Activated CD8-positive, alpha-beta T cell treated with anti-CD3 and anti-CD28 coated beads, Interleukin-2, amount 10 ng/mL, durations not matched to agents 7 days and 5 days (primary cell): ENCODE measurements at places on chromosomes 6 and 20.

GRCh38 chr6:118677193-118677592 lies 25.8 kb upstream of the CEP85L start:
- no peak for DNase-seq

DNA sequence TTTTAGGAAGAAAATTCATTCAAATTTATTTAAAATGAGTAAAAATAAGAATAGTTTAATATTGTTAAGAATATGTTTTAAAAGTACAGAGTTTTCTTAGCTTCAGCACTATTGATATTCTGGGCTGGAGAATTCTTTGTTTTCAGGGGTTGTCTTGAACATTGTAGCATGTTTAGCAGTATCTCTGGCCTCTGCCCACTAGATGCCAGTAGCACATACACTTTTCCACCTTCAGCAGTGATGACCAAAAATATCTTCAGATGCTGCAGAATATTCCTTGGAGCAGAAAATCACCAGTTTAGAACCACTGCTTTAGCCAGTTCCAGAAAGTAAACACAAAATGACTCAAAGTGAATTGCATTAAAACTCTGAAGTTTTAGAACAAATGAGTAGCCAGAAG lies 19.4 kb upstream of the SDHAF4 start:
- DNase-seq: peak; percentile 41

DNA sequence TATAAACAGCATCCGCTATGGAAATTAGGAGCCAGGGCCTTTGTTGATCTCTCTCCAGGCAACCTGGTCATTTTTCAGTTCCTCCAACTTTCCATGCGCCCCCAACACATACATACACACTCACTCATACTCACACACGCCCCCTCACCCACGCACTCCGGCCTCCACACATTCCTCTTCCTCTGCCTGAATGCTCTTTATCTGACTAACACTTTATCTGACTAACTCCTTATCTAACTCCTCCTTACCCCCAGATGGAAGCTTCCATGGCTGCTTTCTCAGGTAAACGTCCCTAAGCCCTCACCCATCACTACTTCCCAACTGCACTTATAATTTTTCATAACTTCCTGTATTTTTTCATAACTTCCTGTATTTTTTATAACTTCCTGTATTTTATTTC lies 17.4 kb downstream of the CASS4 start:
- DNase-seq: no peak

GRCh38 chr6:4964675-4965561 lies 38.9 kb downstream of the RPP40 start:
- no peak for DNase-seq

DNA sequence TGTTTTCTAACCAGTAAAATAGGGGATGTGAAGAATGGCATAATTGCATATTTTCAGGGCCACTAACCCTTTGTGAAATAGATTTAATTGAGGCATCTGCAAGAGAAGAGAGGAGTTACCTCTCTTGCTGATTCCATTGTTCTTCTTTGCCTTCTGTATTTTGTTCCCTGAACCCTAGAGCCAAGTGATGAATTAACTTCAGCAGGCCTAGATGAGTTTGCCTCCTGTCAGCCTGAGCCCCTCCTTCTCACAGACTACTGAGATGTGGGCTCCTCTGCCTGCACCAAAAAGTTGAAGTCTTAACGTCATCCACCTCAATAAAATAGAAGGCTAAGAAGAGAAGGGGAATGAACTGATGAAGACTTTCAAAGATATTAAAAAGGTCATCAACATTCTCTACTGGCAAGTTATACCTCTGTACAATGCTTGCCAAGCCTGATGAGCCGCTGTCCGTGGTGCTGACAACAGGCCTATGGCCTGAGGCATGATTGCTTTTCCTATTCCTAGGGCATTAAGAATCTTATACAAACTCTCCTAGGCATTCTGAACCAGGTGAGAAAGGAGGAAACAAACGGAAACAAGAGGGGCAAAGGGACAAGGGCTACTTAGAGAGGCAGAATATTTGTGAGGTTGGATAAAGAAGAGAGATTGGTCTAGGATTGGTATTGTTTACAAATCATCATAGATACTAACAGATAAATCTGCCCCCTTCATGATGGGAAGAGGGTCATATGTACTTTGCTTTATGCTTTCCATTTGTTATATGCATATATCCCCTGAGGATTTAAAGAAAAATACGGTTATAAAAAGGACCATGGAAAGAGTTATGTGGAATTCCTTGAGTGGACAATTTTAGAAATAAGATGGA lies 46.8 kb downstream of the CD24 start:
- peak; percentile 57 for DNase-seq

DNA sequence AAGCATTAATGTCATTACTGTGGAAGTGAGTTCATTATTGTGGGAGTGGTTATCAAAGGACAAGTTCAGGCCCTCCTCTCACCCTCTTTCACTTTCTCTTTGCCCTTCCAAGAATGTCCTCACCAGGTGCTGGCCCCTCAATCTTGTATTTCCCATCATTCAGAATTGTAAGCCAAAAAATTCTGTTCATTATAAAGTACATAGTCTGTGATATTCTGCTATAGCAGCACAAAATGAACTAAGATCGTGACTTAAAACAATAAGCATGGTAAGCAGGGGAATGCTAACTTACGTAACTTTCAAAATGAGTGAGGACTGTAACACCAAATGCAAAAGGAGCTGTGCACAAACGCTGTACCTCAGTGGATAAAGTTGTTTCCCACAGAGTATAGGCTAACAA lies 515.7 kb upstream of the BTBD3 start:
- DNase-seq: no peak

GRCh38 chr6:161336479-161336878 lies 62.6 kb upstream of the AGPAT4 start:
- DNase-seq: no peak

- DNase-seq: no peak
Observed at GRCh38 chr6:29524444-29525310, 34.9 kb downstream of the UBD start.

GRCh38 chr20:58550275-58551059 lies 35.3 kb upstream of the APCDD1L start:
- DNase-seq: no peak

GRCh38 chr6:138253731-138254130 lies 35.4 kb upstream of the PBOV1 start:
- DNase-seq: no peak

DNA sequence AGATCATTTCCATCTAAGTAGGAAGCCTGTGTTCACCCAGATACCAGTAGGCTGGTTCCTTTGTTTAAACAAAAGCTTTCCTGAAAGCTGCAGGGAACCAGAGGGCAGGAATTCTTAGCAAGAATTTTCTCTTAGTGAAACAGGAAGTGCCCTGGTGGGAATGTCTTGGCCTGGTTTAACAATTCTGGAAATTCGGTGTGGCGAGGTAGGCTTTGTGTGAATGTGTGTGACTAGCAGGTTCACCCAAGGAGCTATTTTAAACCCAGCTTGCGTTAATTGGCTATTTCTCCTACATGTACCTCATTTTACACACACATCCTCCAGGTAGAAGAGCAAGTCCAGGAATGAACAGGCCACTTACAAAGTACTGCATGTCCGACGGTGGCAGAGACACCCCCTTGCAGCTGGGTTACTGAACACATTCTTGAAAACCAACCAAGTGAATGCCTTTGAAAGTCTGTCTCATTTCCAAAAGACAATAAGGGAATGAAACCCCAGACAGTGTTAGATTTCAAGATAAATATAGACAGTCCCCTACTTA lies 64.6 kb downstream of the GFOD1 start:
- no peak for DNase-seq

- DNase-seq: no peak
Observed at GRCh38 chr20:60271597-60271996, 313.4 kb downstream of the CDH26 start.

- DNase-seq: no peak
Observed at GRCh38 chr20:8413691-8414090, 281.6 kb downstream of the PLCB1 start.

DNA sequence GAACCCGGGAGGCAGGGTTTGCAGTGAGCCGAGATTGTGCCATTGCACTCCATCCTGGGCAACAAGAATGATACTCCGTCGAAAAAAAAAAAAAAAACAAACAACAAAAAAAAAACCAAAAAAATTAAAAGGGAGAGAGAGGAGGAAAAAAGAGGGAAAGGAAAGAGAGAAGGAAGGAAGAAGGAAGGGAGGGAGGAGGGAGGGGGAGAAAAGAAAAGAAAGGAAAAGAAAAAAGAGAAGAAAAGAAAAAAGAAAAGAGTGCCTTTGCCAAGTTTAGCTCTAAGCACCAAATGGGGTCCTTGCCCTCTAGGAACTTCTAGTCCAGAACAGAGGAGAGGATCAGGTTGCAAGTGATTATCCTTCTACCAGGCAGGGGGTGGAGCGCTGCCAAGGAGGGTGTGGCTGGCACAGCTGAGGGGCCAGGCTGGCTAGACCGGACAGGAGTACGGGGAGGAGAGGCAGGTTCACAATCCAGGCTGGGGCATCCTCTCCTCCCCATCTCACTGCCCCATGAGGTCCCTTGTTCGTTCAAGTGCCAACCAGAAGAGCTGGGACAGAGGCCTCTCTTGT lies 19.1 kb downstream of the GNAS start:
- no peak for DNase-seq

DNA sequence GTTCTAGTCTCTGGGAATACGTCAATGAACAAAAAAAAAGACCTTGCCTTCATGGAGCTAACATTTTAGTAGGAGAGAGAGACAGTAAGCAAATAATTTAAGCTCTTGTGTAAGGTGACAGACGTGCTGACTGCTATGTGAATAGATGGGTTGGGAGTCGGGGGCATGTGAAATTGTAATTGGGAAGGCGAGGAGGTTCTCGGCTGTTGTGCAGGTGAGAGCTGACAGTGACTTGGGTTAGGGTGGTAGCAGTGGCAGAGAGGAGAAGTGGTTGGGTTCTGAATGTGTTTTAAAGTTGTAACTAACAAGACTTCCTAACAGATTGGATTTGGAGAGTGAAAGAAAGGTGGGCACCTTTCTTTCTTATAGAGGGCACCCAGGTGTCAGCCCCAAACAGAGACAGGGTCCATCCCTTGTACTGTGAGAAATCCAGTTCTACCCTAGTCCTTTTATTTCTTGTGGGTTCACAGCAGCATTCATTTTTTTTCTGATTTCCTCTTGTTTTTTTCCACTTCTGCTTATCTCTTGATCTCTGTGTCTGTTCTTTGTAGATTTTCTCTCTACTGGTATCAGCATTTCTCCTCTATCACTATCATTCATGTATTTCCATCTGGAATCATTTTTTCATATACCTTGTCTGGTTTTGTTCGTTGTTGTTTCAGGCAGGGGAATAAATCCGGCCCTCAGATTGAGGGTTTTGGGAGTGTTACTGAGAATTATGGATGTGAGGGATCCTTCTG lies 15.4 kb upstream of the MYLK2 start:
- no peak for DNase-seq

DNA sequence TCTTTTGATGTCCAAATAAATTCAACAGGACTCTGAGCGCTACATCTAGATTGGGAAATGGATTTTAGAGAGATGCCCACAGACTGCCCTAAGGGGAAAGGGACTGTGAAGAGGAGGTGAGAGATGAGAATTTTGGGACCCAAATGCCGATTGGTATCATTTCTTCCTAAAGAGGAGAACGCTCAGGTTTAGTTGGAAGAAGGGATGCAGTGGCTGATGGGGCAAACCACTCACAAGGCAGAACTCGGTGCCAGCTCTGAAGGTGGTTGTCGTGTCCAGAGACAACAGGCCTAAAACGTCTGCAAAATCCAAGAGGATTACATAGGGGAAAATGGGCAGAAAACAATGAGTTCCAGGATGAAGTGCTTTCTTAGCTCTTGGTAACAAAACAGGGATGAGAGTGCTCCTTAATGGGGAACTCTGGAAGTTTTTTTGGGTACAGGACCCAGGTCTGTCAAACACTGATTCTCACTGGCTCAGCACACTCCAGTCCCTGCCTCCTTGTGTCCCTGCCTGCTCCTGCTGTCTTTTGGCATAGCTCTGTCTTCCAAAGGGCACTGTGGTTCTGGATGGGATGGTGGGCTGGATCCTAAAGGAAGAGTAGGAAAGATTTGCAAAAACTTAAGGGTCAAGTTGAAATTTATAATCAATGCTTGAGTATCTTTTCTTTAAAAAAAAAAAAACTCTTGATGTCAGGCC lies 29.0 kb downstream of the NEDD9 start:
- peak; percentile 19 for DNase-seq

DNA sequence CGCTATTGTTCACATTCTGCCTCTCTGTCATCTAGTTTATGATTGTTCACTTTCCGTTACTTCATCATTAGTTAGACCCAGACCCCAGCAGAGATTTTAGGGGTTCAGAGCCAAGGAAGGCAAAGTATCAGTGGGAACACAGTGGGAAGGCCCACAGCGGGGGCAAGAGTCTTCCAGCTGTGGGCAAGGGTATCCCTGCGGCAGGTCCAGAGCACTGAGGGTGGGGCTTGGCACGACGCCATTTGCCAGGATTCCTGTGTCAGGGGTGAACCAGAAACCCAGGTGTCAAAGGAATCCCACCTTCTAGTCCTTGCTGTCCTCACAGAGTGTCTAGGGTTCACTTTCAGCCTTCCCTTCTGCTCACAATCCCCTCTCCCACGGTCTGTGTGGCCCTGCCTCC lies 13.3 kb downstream of the RAET1E start:
- no peak for DNase-seq

- DNase-seq: no peak
Observed at GRCh38 chr6:138722425-138723371, 50.9 kb upstream of the CCDC28A start.

GRCh38 chr6:44169886-44170570 lies 11.4 kb downstream of the CAPN11 start:
- DNase-seq: no peak

- DNase-seq: no peak
Observed at GRCh38 chr6:41273714-41274113, 12.8 kb downstream of the TREM1 start.

- no peak for DNase-seq
Observed at GRCh38 chr20:4090756-4091489, 75.6 kb upstream of the RNF24 start.

DNA sequence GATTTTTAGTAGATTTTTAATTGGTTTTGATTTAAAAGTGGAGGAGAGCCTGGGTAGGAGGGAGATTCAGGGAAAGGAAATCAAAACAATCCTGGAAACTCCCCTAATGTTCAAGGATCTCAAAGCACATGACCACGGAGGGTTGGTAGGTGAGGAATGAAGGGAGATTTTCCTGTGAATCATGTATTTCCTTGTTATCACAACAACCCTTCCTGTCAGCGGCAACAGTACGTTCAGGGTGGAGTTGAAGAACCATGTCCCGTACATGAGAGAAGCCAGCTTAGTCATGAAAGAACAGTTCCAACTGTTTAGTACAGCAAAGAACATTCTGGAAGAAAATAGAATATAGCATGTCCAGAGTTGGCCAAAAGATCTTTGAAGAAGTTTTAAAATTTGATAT lies 79.4 kb upstream of the SCAF8 start:
- no peak for DNase-seq

GRCh38 chr6:72316675-72317380 lies 305.0 kb upstream of the KCNQ5 start:
- DNase-seq: no peak
